ENCODE measurements at places on chromosomes 3 and 15.

- no peak for DNase-seq
These were observed 34.2 kb upstream of the CSPG5 start for GRCh38 chr3:47612879-47613278.

DNA sequence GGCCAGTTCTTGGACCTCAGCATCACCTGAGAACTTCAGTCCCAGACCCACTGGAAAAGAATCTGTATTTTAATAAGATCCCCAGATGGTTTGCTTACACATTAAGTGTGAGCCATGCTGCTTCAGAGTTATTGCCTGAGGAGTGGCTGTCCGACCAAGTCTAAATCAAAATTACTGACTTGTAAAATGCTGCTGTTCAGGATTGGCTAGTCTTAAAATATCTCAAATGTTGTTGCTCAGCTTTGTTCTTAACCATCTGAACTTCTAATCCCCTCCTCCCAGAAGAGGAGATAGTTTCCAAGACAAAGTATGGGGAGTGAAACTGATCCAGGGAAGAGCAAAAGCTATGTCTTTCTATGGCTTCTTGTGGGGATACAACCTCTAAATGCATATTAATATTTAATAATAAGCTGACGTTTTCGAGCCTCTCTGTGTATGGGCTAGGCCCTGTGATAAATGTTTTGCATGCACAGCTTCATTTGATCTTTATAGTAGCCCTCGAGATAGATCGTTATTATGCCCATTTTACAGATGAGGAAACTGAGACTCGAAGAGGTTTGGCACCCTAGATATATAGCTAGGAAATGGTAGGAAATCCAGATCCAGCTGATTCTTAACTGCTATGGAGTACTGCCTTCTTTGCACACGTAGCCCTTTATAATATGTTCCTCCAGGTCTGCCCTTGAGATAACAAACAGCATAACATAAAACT, 52.2 kb downstream of the DNASE1L3 start:
- DNase-seq = no peak

DNA sequence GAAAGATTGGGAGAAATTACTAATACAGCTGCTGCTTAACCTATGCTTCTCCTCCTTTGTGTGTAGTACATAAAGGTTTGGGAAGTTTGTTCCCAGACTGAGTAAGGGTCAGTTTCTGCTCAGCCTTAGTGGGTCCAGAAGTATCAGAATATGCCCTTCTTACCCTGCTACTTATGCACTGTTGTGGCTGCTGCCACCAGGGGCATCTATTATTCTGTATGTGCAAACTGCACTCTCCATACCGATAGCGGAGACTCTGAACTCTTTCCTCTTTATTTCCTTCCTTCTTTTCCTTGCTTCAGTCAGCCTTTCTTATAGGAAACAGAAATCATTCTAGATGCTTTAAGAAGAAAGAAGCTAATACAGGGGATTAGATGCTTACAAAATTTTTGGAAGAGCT, 4.0 kb downstream of the NEDD4 start:
- DNase-seq = no peak

GRCh38 chr3:137770835-137771399, 6.8 kb downstream of the SOX14 start:
- DNase-seq = no peak

GRCh38 chr3:189964623-189965332, 155.9 kb downstream of the P3H2 start:
- no peak for DNase-seq

DNA sequence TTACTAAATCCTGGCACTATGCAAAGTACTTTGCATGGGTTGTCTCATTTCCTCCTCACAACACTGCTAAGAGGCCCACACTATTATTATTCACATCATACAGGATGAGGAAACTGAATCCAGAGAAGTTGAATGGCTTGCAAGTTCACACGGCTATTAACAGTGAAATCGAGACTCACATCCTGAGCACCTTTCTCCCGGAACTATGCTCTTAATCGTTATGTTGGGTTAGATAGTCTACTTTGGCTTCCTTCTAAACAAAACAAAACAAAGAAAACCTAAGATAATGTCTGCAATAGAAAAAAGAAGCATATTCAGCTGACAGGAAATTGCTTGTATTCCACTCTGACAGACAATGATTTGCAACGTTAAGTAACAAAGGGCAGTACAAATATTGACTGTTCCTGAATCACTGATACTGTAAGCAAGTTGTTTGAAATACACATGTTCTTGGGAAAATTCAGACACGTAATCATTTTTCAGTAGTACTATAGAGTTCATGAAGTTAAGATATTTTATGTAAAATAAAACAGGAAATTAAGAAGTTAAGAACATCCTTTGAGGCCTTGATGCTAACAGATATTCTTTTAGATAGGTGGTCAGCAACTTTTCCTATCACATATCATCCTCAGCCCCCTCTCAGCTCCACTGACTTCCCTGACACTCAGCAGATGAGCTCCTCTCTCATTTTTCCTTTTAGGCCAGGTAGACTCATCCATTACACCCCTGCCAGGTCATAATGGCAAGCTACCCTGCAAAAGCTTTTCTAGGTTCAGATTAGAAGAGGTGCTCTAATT, 40.7 kb downstream of the C2CD4B start:
- no peak for DNase-seq

GRCh38 chr3:160150525-160150924, 74.7 kb upstream of the C3orf80 start:
- no peak for DNase-seq

GRCh38 chr15:50107157-50107556, 11.9 kb downstream of the ATP8B4 start:
- DNase-seq = no peak

- DNase-seq = no peak
These were observed 37.3 kb upstream of the SLC6A11 start for GRCh38 chr3:10778492-10779292.

DNA sequence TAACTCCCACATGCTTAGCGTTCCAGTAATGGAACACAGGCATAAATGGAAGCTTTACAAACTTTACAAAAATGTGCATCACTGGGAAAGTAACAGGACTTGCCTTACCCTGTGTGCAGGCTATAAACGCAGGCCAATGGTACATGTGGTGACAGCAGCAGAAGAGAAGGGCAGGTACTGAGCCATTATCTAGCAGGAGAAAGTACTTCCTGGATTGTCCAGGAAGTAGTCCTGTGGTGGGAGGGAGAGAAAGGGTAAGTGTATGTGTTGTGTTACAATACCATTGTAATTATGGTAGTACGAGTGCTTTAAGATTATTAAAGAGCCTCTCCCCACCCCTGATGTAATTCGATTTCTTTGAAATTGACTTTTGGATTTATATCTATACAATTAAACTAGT, 5.3 kb downstream of the ATP1B3 start:
- DNase-seq = no peak

- DNase-seq = no peak
These were observed 168.5 kb downstream of the MECOM start for GRCh38 chr3:169494982-169495381.

GRCh38 chr3:120496278-120497002, 45.6 kb upstream of the FSTL1 start:
- DNase-seq = no peak

DNA sequence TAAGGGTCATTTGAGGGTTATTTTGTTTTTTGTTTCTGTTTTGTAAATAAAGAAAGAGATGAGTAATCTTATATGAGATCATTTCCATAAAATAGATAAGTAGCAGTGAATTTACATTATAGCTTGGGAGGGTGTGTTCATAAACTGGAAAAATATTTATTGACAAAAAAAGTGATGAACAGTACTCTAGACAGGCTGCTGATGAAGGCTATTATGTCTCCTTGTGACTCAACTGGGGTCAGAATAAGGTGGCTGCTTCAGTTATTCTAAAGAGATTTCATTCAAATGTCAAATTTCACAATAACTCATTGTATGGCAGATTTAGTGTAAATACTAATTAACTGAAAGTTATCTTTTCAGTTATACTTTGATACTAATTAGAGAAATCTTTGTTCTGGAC, 251.1 kb upstream of the CMC1 start:
- no peak for DNase-seq

- DNase-seq = no peak
These were observed 181.8 kb downstream of the RYR3 start for GRCh38 chr15:33492434-33493052.

DNA sequence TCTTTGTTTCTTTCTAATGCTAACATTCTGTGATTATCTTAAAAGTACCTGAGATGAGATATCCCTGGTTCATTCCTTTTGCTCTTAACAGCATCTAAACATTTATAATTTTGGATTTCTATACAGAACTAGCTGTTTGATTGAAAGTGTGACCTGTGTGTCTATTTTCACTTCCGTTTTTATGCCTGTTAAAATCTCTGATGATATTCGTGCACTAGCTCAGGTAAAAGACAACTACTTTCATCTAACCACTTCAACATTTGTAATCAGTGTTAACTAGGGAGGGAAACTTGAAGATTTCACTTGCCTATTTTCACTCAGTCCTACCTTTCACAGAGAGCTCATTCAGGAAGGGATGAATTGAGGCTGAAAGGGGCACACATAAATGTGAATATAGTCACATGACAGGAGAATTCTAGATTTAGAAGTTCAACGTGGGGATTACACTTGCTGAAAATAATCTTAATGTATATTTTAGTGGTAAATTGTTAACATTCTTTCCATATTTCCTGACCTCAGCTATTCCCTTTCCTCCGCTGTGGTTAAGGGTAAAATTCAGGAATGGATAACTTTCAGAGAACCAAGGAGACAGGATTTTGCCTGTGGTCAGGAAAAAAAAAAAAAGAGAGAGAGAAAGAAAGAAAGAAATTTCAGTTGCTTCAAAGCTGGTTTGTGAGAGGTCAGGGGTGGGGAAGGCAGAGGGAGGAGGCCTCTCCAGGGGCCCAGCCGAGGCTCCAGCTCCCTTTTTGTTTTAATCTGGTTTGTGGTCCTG, 159.8 kb upstream of the TSC22D2 start:
- no peak for DNase-seq

- no peak for DNase-seq
These were observed 141.4 kb downstream of the RBPMS2 start for GRCh38 chr15:64634027-64634426.

DNA sequence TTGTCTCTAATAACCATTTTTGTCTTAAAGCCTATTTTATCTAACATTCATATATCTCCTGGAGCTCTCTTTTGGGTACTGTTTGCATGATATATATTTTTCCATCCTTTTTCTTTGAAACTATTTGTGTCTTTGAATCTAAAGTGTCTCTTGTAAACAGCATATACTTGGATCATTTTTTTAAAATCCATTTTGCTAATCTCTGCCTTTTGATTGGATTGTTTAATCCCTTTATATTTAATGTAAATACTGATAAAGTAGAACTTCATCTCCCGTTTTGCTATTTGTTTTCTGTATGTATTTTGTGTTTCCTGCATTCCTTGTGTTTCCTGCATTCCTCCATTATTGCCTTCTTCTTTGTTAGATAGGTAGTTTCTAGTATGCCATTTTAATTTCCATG, 31.4 kb downstream of the ACAA1 start:
- DNase-seq = no peak

DNA sequence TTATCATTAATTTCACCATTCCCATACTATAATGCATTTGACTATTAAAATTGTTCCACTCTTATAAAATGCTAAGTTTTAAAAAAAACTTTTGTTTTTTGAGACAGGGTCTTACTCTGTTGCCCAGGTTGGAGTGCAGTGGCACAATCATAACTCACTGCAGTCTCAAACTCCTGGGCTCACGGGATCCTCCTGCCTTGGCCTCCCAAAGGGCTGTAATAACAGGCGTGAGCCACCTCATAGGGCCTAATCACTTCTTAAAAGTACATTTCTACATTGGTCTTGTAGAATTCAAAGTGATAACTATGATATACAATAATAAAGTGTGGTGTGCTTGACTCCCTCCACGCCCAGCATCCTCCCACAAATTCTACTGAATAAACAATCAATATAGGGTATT, 3.0 kb downstream of the DENND4A start:
- DNase-seq = no peak

DNA sequence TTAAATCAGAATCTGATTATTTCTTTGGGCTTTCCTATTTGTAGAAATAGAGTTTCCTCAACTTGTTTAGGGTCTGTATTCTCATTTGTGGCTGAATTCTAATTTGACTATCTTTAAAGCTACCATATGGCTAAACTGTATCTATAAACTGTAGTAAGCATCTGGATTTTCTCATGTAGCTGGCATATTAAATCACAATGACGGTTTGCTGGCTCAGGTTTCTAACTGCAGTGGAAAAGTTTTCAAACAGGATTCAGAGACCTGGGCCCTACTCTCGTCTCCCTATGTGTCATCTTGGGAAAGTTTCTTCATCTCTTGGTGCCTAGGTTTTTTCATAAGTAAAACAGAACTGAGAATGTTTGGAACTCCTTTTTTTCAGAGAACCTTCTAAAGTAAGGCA, 68.3 kb downstream of the GALK2 start:
- no peak for DNase-seq

GRCh38 chr15:92494806-92495336, 101.2 kb downstream of the ST8SIA2 start:
- no peak for DNase-seq

GRCh38 chr3:195269375-195270078, 1.4 kb downstream of the XXYLT1 start:
- DNase-seq = no peak
